Renal pelvis (tissue), 12 donors: ENCODE measurements at places on chromosomes 11 and 22.
A peak's percentile ranks its signal among the peaks of the same experiment; 100 is the strongest.

DNA sequence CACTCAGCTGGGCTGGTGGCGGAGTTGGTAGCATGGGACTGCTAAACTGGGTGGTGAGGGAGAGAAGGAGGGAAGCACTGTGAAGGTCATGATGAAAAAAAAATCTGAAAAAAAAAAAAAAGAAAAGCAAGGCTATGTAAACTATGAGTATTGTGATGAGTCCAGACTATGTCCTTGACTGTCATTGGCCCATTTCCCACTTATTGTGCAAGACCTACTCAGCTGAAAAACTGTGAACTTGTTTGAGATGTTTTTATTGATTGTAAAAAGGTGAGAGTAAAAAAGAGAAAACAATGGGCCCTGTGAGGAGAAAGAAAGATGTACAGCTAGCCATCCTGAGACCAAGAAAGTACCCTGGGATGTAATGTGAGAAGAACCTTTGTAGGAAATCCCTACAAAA is 798.4 kb upstream of the TENM4 start:
- no peak for DNase-seq

DNA sequence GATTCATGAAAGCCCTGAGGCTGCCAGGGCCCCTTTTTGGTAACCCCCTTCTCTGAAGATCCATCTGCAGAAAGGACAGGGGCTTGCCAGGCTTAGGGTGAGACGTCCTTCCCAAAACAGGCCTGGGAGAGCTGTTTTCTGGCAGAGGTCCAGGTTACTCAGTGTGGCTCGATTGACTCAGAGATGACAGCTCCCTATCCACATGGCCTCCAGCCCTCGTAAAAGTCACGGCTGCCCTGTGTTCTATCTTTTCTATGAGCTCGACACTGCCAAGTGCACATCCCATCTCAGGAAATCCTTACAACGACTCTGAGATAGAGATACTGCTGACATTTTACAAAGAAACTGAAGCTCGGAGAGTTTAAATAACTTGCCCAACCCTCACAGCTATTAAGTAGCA is 20.4 kb downstream of the ADAMTS8 start:
- no peak for DNase-seq

GRCh38 chr11:115580927-115581680 is 76.9 kb upstream of the CADM1 start:
- DNase-seq: no peak

GRCh38 chr11:70825893-70826540 is 426.4 kb downstream of the SHANK2 start:
- DNase-seq: no peak

DNA sequence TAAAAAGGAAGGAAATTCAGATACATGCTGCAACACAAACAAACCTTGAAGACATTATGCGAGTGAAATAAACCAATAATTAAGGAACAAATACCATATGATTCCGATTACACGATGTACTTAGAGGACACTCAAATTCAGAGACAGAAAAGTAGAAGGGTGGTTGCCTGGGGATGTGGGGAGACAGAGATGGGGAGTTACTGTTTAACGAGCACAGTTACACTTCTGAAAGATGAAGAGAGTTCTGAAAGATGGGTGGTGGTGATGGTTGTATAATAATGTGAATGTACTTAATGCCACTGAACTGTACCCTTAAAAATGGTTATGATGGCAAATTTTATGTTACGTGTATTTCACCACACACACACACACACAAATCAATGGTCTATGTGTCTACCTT is 14.7 kb downstream of the ZBTB44 start:
- DNase-seq: no peak

GRCh38 chr22:50604256-50605001 is 3.8 kb downstream of the MAPK8IP2 start:
- no peak for DNase-seq

- no peak for DNase-seq
These were observed 813.3 kb downstream of the OPCML start for GRCh38 chr11:132718711-132719671.

- no peak for DNase-seq
These were observed 1941.0 kb upstream of the RAG2 start for GRCh38 chr11:38538866-38539680.

DNA sequence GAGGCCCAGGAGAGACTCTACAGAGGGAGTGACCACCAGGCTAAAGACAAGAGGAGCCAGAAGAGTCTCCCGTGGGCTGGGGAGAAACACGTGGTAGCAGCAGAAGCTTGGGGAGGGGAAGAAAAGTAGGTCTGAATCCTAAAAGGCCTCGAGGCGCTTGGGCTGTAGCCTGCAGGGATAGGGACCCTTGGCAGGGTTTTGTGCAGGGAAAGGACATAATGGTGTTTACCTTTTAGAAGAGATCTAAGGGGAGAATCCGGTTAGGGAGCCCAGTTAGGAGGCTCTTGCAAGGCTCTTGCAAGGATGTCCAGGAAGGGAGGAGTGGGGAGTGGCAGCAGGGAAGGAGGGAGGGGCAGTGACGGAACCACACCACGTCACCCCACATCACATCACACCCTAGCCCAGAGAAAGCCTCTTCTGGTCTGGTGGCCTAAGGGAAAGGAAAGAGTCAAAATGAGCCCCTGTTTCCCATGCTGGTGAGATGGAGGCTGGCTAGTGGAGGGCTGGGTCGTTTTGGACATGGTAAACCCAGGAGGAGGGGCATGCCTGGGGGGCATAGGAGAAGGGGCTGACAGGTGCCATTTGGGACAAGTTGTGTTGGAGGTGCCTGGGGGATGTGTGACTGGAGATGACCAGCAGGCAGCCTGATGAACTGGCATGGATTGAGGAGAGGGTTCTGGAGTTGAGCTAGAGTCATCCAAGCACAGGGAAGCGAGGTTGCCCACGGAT is 6.2 kb upstream of the FAM83F start:
- DNase-seq: no peak

DNA sequence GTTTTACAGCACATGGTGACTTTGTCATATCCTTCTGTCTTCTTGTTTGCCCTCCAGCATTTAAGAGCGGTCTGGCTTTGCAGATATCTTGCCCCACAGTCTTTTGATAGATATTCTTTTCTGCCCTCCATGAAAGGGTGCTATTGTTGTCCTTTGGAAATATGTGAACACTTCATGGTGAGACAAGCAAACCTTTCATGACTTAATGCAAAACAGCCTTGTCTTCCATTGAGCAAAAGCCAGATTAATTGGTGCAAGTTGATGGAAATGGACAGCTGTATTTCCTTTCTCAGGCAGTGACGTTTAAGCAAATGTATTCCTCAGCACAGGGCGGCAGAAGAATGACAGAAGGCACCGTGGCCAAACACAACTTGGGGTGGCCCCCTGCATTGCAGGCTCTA is 4.4 kb downstream of the DCPS start:
- no peak for DNase-seq

- no peak for DNase-seq
These were observed 1051.2 kb downstream of the TBC1D22A start for GRCh38 chr22:47813661-47814060.

DNA sequence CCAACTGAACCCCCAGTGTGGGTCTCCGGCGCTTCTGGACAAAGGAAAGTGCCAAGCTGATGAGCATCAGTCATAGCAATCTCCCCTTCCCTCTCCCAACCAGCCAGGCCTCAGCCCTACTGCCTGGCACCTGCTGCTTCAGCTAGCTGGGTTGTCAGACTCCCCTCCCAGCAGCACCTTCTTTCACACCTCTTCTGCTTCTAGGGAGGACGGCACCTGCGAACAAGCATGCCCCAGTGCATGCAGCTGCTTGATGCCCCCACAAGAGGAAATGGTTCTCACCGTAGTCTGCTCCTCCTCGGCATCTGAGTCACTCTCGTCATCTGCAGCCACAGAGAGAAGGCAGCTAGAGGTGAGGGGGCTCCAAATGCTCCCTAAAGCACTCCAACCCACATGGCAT is 25.4 kb downstream of the THOC5 start:
- no peak for DNase-seq

- DNase-seq: no peak
These were observed 137.1 kb downstream of the KIRREL3 start for GRCh38 chr11:126863294-126863997.

GRCh38 chr22:22802339-22802970 is 85.2 kb upstream of the IGLL5 start:
- no peak for DNase-seq

- peak; percentile 40 for DNase-seq
These were observed 25.9 kb upstream of the HTATIP2 start for GRCh38 chr11:20337526-20338154.

DNA sequence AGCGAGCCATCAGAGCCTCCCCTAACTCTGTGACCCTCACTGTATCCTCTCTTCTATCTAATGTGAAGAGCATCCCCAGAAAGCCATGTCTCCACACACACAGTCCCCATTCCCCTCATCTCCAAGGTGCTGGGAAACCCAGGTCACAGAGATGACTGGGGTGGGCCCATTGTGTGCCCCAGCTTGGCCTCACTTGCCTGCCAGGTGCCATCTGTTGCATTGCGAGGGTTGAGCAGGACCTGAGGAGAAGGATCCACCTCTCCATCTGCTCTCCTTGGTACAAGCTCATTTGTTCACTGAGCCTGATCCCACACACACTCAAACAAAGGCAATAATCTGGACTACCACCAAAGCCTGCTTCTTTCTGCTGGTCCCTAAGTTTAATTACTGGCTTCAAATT is 118.8 kb downstream of the SPATA19 start:
- DNase-seq: no peak

DNA sequence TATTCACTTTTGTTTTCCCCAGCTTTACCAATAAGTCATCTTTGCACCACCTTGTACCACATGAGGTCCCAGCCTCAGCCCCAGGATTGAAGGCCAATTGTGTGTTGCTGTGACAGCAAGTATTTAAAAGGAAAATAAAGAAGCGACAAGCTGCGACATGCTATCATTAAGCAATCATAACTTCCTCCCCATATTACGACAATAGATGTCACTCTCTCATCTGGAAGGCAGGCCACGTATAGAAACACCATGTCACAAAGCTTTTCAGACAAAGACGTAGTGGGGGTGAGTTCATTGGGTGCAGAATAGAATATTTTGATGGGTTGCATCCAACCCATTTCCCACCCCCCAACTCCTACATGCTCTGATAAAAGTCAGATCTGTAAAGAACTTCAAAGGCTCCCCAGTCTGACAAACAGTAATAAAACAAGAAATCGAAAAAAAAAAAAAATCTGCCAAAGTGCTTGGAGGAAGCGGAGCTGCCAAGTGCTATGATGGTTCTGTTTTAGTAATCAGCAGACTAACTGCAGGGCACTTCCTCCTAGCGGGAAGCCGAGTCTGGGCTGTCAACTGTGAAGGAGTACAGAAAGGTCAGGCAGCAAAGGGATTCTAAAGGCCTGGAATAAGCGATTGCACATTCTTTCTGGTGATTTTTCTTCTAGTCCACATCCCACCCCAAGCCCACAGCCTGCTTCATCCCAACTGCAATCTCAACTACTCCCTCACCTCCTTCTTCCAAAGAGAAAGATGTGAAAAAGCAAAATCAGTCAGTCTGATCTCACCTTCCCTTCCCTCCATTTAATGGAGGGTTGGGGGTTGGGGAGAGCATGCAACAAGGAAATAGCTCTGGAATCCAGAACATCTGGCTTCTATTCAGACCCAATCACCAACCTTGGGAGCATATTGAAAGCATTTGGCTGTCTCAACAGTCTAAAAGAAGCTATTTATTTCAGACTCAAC is 131.4 kb upstream of the UBASH3B start:
- DNase-seq: peak; percentile 53
